ENCODE measurements at places on chromosomes 11 and 22.

- DNase-seq, result no peak
Observed at GRCh38 chr22:17779286-17780115, 5.2 kb upstream of the BID start.

GRCh38 chr22:33023153-33023827 is 34.9 kb downstream of the SYN3 start:
- no peak for DNase-seq

- no peak for DNase-seq
Observed at GRCh38 chr11:41895081-41895480, 435.6 kb upstream of the LRRC4C start.

DNA sequence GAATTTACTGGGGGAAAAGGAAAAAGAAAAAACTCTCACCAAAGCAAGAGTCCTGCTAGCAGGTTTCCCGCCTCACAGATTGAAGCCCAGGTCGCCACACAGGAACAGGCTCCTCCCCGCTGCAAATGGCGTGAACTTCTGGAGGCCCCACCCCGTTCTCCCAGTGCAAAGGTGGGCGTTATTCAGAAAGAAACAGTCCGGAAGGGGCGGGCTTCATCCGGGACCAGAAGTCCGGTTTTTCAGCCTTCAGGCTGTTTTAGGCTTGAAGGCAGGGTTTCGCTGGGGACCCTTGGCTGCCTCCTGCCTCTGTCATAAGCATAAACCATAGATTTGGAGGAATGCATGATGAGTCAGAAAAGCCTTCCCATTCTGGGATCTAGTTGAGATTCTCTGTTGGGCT is 148.3 kb upstream of the POU2AF2 start:
- DNase-seq, result no peak

- DNase-seq, result no peak
Observed at GRCh38 chr11:112292785-112293407, 32.2 kb upstream of the PLET1 start.

DNA sequence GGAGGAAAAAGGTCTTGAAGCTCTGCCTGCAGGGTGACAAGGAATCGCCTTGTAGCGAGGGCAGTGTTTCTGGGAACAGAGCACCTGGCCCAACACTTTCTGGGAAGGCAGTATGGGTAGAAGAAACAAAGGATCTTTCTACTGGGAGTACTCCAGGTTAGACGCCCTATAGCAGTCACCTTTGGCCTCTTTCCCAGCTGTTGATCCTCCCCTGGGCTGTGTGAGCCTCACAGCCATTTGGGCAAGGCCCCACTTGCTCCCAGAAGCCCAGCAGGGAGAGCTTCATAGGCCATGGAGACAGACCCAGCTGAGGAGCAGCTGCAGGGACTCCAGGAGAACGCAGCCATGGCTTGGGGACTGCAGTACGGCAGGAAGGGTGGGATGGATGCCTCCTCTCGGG is 1.2 kb downstream of the SLCO2B1 start:
- no peak for DNase-seq

GRCh38 chr11:63417174-63417852 is 47.7 kb downstream of the SLC22A9 start:
- no peak for DNase-seq

GRCh38 chr11:95153857-95154246 is 64.2 kb downstream of the ENDOD1 start:
- DNase-seq, result no peak

- no peak for DNase-seq
Observed at GRCh38 chr11:130512662-130513061, 64.2 kb downstream of the ADAMTS15 start.

DNA sequence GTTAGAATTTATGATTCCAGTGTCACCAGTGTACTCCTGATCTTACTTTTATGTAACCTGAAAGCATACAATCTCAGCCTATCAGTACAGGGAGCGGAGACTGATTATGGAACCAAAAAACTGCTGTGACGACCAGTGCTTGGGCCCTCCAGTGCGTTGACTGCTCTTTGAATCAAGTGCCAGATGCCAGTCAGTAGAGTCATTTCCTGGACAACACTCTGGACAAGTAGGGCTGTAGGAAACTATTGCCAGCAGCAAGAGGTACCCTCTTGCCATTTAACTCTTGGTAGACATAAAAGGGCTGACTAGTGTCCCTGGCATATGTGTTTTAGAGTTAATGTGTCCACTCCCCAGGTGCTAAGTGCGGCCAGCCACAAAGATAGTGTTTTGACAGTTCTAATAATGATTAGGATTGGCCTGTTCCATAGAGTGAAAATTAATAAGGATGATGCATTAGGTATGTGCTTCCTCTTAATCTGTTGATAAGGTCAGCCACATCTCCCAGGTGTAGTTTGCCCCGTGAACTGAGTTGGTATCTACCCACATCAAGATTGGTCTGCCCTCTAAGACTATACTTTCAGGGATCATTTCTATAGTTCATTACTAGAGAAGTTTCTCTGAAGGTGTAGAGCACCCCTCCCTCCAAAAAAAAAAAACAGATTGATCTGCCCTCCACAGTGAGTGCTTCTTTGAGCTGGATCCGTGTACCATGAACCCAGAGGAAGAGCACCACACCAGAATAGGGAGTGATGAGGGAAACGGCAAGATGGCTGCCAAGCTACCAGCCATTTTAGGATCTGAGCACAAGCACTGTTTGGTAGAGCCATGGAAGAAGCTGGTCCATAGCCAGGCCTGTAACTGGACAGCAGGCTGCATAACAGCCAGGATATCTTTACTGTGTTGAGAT is 20.7 kb upstream of the AIFM3 start:
- DNase-seq, result no peak

DNA sequence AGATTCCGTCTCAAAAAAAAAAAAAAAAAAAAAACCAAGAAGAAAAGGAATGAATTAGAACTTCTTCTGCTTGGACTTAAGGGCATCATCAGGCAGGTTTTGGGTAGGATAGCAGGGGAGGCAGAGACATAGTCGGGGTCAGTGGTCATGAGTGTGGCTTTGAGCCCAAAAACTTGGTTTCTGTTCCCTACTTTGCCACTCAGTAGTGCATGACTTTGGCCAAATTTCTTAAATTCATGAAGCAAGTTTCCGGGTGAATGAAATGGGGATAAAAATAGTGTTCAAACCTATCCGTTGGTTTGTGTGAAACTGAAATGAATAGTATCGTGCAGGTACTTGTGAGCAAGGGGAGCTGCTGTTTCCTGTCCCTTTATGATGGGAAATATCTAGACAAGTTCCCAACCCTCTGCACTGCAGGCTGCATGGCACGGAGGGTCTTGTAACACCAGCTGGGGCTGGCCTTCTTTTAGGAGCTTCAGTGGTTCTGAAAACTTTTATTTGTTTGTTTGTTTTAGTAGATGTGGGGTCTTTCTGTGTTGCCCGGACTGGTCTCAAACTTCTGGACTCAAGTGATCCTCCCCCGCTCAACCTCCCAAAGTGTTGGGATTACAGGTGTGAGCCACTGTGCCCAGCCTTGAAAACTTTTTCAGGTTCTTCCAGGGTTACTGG is 18.4 kb downstream of the NEAT1 start:
- DNase-seq, result no peak

DNA sequence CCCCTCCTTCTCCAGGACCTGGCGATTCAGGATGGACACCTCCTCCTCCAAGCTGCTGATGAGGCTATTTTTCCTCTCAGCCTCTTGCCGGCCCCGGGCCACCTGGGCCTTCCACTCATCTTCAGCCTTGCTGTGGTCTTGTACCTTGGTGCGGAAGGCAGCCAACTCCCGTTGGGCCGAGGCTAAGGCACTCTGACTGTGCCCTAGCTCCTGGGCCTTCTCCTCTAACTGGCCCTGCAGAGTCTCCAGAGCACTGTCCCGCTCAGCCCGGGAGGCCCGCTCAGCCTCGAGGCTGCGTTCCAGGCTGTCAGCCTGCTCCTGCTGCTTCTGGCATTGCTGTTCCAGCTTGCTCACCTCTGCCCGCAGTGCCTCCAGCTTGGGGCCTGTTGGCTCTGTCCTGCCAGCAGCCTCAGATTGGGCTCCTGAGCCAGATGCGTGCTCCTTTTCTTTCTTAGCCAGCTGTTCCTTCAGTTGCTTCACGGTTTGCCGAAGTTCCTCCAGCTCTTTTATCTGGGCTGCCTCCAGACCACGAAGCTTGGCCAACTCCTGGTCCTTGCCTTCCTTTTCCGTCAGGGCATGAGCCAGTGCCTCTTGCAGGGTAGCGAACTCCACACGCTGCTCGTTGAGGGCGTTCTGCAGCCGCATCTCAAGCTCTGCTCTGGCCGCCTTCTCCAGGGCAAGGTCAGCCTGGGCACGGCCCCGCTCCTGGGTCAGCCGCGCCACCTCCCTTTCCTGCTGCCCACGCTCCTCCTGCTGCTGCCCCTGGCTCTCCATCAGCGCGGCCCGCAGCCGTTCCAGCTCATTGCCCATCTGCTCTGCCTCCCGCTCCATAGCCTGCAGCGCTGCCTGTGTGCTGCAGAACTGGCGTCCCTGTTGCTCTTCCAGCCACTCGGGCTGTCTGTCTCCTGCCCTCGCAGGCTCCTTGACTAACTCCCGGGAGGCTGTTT is 15.3 kb downstream of the IL18BP start:
- no peak for DNase-seq

DNA sequence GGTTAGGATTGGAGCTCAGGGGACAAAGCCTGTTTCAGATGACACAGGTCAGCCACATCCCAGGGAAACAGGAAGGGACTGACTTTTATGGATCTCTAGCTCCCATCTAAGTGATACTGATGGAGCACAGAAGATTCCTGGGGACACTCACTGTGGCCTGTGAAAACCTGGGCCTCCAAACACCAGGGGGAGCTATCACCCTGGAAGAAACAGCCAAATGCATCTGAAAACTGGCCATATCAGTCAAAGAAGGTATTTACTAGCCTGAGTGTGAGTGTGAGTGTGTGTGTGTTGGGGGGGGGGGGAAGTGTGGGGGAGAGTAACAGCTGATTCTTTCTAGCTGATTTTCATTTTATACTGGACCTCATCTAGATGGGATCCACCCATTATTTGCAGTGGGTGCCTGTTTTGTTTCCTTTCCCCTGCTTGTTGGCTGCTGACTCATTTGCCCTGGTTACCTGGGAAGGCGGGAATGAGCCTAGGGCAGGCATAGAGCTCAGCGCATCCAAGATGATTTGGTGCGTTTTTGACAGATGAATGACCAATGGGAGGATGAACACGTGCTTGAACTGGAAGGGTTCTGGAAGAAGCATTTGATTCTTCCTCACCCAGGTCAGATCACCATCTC is 284.0 kb downstream of the KIRREL3 start:
- no peak for DNase-seq

DNA sequence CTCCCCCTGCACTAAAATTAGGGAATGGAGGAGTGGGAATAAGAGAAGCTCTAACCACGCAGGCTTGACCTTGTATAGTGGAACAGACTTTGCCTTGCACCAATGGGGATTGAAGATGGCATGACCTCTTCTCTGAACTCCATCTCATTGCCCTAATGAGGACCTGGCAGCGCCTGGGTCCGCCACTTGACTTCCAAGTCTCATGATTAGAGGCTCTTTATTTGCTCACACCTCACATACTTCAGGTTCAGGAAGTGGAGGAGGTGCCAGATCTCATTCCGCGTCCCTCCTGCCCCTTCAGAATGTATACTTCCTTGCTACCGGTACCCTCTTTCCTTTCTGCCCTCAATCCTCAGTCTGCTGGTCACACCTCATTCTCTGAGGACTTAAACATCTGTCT is 106.0 kb upstream of the CD44 start:
- no peak for DNase-seq

GRCh38 chr11:119120639-119121007 is 757 bp upstream of the HINFP start:
- DNase-seq, result no peak

DNA sequence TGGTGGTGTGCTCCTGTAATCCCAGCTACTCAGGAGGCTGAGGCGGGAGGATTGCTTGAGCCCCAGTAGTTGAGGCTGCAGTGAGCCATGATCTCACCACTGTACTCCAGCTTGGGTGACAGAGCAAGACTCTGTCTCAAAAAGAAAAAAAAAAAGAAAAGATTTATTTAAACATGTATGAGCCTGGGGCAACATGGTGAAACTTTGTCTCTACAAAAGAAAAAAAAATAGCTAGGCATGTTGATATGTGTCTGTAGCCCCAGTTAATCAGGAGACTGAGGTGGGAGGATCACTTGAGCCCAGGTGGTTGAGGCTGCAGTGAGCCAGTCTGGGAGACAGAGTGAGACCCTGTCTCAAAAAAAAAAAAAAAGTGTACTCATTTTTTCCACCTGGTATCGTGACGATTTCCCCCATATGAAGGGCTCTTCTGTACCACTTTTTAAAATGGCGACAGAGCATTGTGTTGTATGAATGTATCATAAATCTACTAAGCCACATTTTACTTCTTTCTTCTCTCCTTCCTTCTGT is 16.4 kb upstream of the KCTD14 start:
- no peak for DNase-seq

DNA sequence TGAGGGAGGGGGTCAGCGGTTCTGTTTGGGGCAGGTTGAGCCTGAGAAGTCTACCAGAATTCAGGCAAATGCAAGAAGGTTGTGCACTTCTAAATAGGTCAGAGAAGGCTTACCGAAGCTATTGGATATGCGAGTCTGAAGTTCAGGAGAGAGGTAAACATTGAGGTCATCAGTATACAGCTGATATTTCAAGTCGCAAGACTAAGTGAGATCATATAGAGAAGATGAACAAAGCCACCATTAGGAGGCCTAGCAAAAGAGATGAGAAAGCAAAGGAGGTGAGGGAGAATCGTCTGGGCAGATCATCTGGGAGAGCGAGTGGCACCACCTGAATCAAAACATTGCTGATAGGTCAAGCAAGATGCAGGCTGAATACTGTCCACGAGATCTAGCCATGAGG is 430.6 kb downstream of the BUD13 start:
- no peak for DNase-seq

GRCh38 chr11:48081151-48082010 is 101.0 kb downstream of the PTPRJ start:
- DNase-seq, result no peak

GRCh38 chr11:123086305-123086704 is 24.4 kb upstream of the HSPA8 start:
- no peak for DNase-seq

GRCh38 chr11:31442086-31442485 is 67.3 kb downstream of the IMMP1L start:
- no peak for DNase-seq

- no peak for DNase-seq
Observed at GRCh38 chr22:17846326-17846992, 72.2 kb upstream of the BID start.

- DNase-seq, result no peak
Observed at GRCh38 chr22:20899827-20900423, 17.3 kb upstream of the CRKL start.

DNA sequence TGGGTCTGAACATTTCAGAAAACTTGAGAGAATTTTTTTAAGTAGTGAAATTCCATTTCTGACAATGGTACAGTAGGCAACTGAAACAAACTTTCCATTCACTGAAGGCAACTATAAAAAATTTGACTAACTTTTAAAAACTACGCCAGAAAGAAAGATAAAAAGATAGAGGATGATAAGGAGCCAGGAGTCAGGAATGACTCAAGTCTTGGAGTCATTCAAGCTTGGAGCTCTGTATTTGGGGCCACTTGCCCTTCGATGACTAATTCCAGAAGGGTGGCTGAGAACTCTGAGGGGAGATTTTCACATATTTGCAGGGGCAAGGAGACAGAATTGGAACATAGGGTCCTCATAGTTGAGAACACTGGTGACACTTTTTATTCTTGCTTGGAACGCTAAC is 1083.2 kb upstream of the CNTN5 start:
- no peak for DNase-seq

GRCh38 chr11:105071089-105071732 is 26.1 kb upstream of the CARD16 start:
- no peak for DNase-seq

Data from stimulated activated CD4-positive, alpha-beta T cell treated with anti-CD3 and anti-CD28 coated beads, Interleukin-12 subunit alpha, Interleukin-12 subunit beta, amount 100 ng/mL, for 24 hours (primary cell).